Naive thymus-derived CD8-positive, alpha-beta T cell (primary cell): ENCODE measurements at places on chromosomes 2 and 18.

GRCh38 chr2:218128781-218129457, 3.1 kb downstream of the CXCR2 start:
- DNase-seq = no peak

GRCh38 chr2:233410196-233410760, 56.0 kb downstream of the DGKD start:
- DNase-seq = no peak

DNA sequence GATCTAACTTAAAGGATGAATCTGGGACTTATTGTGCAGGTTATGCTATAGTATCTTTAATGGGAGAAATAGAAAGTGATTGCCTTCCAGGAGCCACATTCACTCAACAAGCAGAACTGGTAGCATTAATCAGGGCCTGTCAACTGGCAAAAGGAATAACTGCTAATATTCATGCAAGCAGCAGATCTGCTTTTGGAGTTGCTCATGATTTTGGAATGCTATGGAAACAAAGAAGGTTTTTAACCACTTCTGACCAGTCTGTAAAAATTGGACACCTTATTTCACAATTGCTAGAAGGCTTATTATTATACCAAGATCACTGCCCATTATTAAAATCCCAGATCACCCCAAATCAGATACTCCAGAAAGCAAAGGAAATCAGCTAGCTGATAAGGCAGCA, 200.4 kb downstream of the MREG start:
- no peak for DNase-seq

- DNase-seq = no peak
Observed at GRCh38 chr2:124001696-124002430, 23.2 kb upstream of the CNTNAP5 start.

DNA sequence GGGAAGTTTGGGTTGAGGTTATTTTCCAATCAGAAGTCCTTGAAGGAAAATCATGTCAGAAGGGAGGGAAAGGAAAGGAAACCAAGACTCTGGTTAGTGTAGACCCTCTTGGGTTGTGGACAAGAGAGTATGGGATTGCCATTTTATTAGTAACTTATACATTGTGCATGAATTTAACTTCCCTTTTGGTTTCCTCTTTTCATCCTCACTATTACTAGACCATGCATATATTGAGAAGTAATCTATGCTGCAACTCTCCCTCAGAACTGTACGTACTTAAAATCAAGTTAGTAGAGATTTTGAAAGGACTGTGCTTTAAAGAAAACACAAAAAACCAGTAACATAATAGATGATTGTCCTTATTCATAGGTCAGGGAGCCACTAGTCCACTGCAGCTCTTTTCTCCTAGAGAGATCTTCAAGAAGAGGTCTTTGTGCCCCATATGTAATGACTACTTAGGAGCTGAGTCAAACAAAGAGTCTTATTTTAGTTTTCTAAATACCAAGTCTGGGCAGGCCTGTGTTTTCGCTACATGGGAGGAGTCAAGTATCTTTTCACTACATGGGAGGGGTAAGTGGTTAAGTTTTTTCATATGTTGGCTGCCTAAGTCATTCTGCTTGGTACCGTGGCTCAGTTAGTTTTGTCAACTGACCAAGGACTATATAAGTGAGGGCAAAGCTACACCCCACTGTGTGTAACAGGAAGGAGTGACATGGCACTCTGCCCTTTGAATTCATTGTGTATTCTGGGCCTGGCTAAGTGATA, 25.2 kb upstream of the FAM117B start:
- DNase-seq = no peak

GRCh38 chr18:35029770-35030169, 11.4 kb upstream of the MAPRE2 start:
- DNase-seq = peak; percentile 59

GRCh38 chr2:174076040-174076439, 110.9 kb upstream of the SP3 start:
- no peak for DNase-seq

- DNase-seq = no peak
Observed at GRCh38 chr2:205115511-205115910, 566.8 kb upstream of the NRP2 start.

GRCh38 chr2:25286025-25286400, 55.7 kb downstream of the DNMT3A start:
- peak; percentile 72 for DNase-seq

DNA sequence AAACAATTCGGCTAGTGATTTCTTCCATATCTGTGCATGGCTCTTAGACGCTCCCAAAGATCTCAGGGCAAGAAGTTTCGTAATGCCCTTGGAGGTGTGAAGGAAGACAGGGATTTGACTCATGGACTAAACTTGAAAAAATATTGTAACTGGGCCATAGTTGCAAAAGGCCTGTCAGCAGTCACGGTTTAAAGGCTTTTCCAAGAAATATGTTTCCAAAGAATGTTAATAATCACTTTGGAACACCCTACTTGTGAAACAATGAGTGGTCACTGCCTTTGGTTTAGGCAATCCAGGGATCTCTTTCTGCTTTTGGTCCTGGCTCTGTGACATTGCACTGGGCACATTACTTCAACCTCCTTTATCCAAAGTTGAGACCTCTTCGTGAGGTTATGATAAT, 102.5 kb upstream of the RASGRP3 start:
- no peak for DNase-seq

GRCh38 chr2:85096616-85097015, 36.6 kb upstream of the TCF7L1 start:
- DNase-seq = no peak

DNA sequence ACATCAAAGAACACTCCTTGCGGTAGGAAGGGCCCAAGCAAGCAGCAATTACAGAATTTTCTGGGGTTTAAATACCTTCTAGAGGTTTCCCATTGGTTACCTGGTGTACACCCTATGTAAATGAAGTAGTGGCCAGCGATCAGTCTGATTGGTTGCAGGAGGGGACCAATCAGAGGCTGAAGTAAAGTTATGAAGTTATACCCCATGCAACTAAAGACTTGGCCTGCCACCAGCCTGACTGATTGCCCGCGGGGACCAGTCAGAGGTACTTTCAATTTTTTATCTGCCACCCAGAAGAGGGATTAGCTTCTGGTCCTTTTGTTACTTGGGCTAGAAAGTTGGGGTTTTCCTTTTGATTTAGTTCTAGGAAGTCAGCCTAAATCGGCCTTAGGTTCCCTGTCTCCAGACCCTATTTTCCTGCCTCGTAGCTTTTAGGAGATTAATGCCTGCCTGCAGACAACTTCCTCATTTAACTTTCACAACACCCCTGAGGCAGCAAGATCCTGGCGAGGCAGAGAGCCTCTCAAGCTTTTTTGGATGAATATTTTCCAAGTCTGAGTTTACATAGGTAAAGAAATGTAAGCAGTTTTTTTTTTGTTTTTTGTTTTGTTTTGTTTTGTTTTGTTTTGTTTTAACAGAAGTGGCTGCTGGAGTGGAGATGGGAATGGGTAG, 1.5 kb upstream of the DGUOK start:
- no peak for DNase-seq

DNA sequence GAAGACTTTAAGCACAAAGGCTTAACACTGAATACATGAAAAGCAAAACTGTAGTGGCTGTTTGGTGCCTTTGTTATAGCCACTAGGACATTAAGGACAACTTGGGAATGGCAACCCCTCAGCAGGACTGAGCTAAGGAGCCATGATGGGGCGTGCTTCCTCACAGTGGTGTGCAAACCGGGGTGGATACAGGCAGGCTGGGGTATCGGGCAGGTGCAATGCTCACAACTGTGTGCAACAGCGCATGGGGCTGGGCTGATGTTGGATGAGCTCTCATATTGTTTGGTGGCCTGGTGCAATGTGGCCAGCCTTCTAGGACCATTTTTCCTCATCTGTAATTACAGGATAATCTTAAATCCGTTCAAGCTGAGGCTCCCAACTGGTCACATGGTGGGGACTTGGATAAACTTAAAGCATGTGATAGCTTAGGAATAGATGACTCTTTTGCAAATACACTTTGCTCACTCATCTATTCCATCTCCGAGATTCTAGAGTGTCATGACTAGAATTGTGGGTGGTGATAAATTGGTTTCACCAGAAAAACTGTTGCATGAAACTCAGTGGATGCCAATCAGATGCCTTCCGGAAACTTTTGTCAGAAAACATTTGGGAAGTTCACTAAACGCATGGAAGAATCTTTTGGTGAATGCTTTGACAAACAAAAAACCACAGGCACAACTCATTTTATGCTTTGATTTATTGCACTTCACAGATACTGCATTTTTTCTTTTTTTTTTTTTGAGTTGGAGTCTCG, 116.5 kb downstream of the PXDN start:
- no peak for DNase-seq

DNA sequence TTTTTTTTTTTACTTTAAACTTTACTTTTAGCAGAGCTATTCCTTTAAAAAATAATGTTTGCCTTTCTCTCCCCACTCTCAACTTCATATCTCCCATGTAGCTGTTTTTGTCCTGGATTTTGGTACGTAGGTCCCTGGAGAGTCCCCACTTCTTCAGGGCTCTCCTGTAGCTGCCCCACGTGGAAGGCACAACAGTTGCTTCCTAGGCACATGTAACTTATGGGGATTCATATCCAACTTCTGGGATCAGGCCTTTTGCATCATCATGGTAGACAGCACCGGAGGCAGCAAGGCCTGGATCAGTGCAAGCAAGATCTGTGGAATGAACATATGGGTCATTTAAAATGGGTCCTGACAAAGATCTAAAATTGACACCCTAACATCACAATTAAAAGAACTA, 95.7 kb downstream of the ACAA2 start:
- no peak for DNase-seq

DNA sequence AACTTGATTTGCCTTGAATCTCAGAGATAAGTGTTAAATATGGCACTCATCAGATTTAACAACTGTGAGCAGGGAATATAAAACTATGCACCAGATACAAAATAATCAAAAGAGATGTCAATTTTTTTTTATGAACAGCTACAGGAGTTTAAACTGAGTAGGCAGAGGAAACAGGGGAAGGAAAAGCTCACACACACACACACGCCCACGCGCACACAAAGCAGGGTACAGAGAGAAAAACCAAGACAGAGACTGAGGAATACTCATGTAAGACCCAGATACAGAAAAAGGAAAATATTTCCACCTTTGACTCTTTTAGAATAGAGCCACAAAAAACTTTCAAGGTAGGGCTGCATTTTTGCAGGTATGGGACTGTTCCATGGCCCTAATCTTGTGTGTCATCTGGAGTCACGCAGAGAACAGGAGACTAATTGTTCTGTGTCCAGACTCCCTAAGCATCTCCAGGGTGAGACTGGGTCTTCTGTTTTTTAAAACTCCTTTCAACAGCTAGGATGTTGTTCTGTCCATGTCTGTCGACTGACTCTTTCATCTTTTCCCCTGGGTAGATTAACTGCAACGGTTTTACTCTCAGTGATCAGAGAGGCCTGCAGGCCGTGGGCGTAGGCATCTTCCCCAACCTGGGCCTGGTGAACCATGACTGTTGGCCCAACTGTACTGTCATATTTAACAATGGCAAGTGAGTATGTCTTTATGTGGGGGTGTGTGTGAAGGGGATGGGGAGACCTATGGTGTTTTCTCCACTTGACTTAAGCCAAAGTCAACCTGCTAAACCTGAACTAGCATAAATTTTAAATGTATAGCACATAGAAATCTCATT, 23.0 kb downstream of the SMYD1 start:
- no peak for DNase-seq

GRCh38 chr2:131658769-131659131, 131.1 kb downstream of the CCDC74A start:
- DNase-seq = no peak

DNA sequence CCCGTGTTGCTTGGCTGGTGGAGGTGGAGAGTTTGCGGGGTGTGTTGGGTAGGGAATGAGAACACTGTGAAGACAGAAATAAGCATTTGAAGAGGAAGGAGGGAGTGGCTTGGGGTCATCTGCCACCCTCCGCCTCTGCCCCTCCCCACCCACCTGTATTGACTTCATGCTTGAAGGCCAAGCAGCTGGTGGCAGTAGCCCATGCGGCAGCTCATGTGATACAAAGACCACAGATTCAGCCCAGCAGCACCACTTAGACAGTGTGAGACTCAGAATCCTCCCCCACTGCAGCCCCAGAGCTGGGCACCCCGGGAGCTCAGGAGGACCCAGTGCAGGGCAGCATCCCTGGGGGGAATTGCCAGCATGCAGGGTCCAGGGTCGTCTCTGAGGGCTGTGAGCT, 15.4 kb downstream of the NPPC start:
- no peak for DNase-seq

- peak; percentile 42 for DNase-seq
Observed at GRCh38 chr2:204072443-204073324, 136.1 kb downstream of the ICOS start.

DNA sequence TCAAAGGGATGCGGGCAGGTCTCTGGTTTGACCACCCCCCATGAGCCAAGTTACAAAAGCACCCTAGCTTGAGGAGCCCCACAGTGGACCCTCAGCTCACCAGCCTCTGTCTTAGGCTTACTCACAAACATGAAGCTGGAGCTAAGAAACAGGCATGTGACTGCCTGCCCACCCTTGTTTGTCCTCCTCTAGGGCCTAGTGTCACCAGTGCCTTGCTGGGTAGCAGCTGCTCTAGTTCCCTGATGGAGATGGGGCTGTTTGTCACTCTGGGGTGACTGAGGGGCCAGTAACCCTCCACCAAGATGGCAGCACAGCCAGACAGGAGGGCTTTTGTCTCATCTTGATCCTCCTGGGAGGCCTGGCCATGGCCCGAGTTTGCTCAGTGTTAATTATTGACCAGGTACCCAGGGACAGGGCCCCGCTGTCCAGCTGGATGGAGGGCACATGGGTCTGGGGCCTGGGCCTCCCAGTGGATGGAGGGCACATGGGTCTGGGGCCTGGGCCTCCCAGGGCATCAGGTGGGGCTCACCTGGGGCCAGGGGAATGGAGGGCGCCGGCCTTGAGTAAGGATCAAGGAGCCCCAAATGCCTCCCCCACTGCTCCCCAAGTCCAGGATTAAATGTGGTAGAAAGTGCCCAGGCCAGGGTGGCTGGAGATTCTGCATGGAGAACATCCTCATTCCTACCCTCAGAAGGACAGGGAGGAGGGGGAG, 185.9 kb upstream of the HAAO start:
- DNase-seq = peak; percentile 45

DNA sequence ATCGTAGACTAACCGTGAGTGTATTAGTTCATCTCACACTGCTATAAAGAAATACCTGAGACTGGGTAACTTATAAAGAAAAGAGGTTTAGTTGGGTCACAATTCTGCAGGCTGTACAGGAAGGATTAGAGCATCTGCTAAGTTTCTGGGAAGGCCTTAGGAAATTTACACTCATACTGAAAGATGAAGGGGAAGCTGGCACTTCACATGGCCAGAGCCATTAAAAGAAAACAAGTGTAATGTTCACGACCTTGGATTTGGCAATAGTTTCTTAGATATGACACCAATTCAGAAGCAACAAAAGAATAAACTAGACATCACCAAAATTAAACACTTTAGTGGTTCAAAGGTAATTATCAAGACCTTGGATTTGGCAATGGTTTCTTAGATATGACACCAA, 23.8 kb downstream of the ABCB11 start:
- DNase-seq = no peak
